ENCODE measurements at places on chromosomes 5 and 9.

- no peak for DNase-seq
Measured at GRCh38 chr5:81235287-81236072, 2.4 kb downstream of the CKMT2 start.

DNA sequence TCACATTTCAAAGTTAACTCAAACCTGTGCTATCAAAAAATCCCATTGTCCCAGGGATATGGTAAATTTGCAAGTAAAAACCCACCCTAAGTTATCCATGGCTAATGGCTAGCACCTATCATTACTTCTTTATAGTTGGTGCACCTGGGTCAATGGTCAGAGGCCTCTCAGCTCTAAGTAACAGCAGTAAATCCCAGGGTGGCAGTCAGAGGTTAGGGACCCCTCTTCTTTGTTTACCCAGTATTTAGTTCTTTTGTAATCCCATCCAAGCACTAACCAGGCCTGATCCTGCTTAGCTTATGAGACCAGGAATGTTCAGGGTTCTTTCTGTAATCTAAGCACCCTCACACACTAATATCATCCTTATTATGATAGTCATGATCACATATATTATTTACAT lies 52.1 kb upstream of the WWC1 start:
- no peak for DNase-seq

DNA sequence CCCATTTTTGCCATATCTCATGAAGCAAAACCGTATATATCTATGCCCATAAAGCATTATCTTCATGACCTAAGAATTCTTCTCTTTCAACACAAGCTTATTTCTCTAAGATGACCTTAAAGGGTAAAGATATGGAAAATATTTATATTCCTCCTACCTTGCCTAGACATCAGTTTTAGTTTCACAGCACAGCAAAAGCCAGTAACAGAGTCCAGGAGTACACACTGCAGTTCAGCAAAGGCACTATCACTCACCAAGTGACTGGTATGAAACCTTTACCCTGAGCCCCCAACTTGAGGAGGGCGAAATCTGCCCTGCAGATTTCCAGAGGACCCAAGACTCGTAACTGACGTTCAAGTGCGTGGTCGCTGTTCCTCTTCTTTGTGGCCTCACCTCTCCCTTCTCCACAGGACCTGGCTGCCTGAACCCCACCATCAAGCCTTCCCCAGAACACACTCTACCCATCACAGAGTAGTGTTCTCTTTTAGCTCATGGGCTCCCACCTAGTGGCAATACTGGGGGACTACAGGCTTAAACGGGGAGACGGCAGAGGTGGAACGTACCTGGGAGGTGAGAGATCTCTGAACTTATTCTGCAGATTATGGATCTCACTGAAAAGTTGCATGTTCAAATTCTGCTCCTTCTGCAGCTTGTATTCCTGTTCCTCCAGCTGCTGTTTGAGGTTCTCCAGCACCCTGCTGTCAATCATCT lies 141.0 kb downstream of the CDK5RAP2 start:
- peak; percentile 18 for DNase-seq

GRCh38 chr5:100872408-100873190 lies 30.5 kb downstream of the ST8SIA4 start:
- DNase-seq: no peak

DNA sequence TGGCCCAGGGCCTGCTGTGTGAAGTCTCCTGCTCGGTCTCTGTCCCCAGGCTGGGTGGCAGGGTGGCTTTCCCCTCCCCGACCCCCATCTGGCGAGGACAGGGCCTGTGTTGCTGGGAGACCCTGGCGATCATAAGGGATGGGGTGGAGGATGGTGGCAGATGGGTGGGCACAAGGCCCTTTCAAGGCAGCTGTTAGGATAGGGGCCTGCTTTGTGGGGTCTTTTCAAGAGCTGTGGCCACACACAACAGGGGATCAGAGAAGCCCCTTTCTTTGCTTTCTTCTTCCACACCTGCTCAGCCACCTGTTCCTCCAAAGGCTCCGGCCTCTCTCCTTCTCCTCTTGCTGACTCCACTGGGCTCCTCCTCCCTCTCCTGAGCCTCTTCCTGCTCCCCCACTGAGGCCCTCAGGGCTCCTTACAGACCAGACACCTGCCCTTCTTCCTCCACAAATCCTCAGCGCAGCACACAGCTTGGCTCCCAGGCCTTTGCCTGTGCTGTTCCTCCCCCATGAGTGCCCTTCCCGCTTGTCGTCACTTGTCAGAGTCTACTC lies 15.0 kb upstream of the NEURL1B start:
- no peak for DNase-seq

DNA sequence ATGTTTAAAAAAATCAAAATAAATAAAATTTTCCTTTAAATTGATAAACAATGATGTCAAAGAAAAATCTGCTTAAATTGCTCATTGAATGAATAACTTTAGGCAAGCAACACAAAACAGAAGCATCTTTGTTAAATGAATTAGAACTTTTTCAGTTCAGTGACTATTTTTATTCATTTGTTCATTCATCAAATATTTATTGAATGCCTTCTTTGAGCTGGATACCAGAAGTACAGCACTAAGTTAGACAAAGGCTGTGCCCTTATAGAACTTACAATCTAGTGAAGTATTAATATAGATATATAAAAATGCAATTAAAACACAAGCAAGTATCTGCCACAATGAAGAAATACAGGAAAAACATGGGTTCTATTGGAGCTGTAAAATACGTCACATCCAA lies 10.8 kb downstream of the FNIP1 start:
- DNase-seq: no peak

DNA sequence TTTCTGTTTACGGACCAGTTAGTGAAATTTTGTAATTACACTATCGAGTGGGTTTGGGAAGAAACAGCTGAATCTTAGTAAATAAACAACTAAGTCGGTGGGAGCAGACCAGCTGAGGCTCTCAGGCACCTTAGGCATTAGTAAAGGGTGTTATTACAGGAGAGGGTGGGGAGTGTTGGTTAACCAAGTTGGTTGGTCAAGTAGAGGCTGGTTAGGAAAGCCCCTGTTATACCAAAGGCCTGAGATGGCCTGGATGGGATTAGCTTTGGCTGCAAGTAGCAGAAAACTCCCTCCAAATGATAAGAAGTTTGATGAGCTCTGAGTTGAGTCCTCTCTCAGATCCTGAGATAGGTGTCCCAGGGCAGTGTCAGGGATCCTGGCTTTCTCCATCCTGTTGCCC lies 81.3 kb downstream of the PPARGC1B start:
- DNase-seq: no peak

DNA sequence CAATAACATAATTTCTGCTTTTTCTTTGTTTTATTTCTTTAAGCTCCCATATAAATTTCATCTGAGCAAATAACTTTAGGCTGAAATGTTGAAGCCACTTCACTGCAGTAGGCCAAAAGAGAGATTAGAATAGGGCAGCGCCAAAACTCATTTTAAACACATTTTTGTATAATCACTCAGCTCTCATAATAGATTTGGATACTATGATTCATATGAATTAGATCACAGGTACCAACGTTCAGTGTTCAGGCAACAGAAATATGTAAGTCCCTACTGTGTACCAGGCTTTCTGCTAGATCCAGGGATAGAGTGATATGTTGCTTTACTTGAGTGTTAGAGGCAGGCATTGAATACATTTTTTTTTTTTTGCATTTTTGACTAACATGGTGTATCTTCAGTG lies 370.5 kb downstream of the PTPRD start:
- no peak for DNase-seq

GRCh38 chr5:140043508-140043872 lies 391 bp upstream of the NRG2 start:
- DNase-seq: peak; percentile 21

- no peak for DNase-seq
Measured at GRCh38 chr9:92608909-92609445, 61.0 kb downstream of the IPPK start.

GRCh38 chr9:95808011-95808410 lies 67.5 kb upstream of the ERCC6L2 start:
- peak; percentile 71 for DNase-seq

GRCh38 chr5:68593211-68593671 lies 377.7 kb downstream of the PIK3R1 start:
- DNase-seq: peak; percentile 13

DNA sequence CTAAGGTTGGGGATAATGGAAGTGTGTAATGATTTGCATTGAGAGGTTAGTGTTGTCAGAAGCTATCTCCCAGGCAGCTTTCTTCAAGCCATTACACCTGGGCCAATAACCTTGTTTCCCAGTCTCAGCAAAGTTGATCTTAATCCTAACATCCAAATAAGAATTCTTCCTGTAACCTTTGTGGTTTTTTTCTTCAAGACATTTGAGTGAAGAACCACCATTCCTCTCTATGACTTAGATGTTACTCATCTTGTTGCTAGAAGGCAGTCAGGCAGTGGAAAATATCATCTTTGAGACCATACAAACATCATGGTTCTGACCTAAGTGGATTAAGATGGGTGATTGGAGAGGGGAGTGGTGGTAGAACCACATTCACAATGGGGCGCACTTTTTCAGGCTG lies 103.5 kb downstream of the NDUFAF2 start:
- peak; percentile 48 for DNase-seq

- no peak for DNase-seq
Measured at GRCh38 chr9:95669253-95669652, 152.5 kb upstream of the PTCH1 start.

- no peak for DNase-seq
Measured at GRCh38 chr5:72189146-72189545, 81.9 kb downstream of the MAP1B start.

DNA sequence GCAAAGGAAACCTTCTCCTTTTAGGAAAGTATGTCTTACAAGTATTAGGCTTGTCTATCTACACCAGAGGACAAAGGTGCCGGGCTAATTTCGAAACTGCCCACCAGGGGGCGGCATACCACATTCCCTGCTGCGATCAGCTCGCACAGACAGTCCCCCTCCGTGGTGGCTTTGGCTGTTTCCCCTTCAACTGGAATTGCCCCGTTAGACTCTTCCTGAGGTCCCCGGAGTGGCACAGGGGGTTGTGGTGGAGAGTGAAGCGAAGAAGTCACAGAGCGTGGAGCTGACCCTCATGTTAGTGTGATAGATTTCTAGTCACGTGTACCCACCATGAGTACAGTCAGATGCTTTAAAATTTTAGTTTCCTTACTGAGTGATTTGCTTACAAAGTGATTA lies 17.5 kb downstream of the PTTG1 start:
- peak; percentile 89 for DNase-seq

- DNase-seq: no peak
Measured at GRCh38 chr9:116945817-116946216, 258.7 kb downstream of the TRIM32 start.

GRCh38 chr5:159128070-159128541 lies 28.4 kb upstream of the EBF1 start:
- no peak for DNase-seq

DNA sequence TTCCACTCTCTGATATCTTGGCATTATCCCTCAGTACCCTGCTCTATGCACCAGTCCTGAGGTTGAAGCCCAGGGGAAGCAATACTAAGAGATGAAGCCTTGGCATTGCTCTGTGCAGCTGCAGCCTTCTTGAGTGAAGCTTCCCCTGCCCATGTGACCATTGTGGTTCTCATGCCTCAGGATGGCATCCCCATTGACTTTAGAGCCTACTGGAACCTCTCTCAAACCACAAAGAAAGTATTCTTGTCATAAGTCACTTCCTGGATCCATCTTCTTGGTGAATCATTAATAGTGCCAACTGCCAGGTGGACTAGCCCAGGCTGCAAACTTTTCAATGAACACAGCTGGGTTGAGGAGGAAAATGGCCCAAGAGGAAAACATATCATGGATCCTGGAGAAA lies 283.9 kb upstream of the RFX3 start:
- DNase-seq: no peak

DNA sequence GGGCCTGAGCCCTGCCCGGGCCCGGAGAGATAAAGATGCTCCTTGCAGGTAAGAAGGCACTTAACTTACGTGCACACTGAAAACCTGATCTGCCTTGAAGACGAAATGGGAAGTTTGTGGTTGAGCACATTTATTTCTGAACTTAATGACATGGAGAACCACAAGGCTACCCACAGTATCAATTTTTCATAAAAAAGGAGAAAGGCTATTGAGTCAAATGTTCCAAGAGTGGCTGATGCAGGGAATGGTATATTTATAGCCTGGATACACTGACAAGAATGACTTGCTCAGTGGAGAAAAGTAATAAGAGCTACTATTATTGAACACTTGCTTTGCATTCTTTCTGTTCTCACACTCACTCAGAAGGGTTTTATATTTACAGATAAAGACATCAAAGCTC lies 419.3 kb downstream of the ACTL7B start:
- no peak for DNase-seq

- DNase-seq: no peak
Measured at GRCh38 chr5:160071516-160071915, 47.7 kb downstream of the PWWP2A start.

DNA sequence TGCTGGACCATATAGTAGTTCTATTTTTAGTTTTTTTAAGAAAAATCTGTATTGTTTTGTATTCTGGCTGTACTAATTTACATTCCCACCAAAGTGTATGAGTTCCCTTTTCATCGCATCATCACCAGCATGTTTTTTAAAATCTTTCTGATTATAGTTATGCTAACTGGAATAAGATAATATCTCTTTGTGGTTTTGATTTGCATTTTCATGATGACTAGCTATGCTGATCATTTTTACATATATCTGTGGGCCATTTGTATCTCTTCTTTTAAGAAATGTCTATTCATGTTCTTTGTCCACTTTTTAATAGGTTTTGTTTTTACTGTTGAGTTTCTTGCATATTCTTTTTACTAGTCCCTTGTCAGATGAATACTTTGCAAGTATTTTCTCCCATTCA lies 238.0 kb downstream of the FBXO4 start:
- DNase-seq: no peak

DNA sequence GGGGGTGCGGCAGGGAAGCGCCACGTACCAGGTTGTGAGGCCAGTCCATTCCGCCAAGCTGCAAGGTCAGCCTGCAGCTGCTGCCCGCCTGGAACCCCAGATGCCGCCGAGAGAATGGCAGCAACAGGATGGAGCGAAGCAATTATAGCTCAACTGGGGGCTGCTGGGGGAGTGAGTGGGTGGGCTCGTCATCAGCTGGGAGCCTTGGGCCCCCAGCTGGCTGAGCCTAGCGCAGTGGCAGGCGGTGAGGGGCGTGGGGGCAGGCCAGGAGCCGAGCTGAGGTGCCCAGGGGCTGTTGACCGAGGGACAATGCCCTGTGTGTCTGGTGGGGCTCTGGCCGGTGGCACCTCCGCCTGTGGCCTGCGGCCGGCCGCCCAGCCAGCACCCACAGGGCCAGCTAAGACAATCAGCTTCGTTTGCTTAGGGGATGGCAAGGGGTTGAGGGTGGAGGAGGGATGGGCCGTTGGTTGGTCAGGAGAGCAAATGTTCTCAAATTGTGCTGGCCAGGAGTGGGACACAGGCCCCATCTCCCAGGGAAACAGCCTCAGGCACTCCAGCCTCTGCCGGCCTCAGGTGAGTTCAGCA lies at the start of gene IL17B:
TSS of gene IL17B (minus strand) at position 116 of the 585 bp plus-strand sequence. CDS start at position 49, 67 bp downstream.
- DNase-seq: no peak

- DNase-seq: no peak
Measured at GRCh38 chr9:78997296-78997695, 574.5 kb upstream of the TLE4 start.
